Thyroid gland (tissue), 4 donors: ENCODE measurements at places on chromosomes 4 and X. TPM values are rescaled to one million over a fixed set of nuclear protein-coding genes. Genes with fewer than 3 reads are reported as not detected.

CXCL1 gene
- not detected for total RNA-seq

GRCh38 chr4:5018096-5018495 lies 1.2 kb downstream of the CYTL1 start:
- no peaks in the 10 kb centered on the region for H3K27me3 ChIP-seq
- no peak overlapping the region for H3K4me3 ChIP-seq
- no peak overlapping the region for H3K27ac ChIP-seq
- H3K4me1 ChIP-seq, result no peaks in the 10 kb centered on the region

GRCh38 chr4:166981847-166982246 lies 252.4 kb downstream of the SPOCK3 start:
- no peaks in the 10 kb centered on the region for H3K27me3 ChIP-seq
- H3K27ac ChIP-seq, result no peak overlapping the region
- H3K36me3 ChIP-seq, result no peaks in the 10 kb centered on the region
- no peak for DNase-seq

GRCh38 chr4:74559853-74560252 lies 114.9 kb downstream of the AREG start:
- no peak overlapping the region for H3K4me3 ChIP-seq
- no peaks in the 10 kb centered on the region for H3K36me3 ChIP-seq
- no peak overlapping the region for H3K27ac ChIP-seq
- H3K4me1 ChIP-seq, result no peaks in the 10 kb centered on the region

DNA sequence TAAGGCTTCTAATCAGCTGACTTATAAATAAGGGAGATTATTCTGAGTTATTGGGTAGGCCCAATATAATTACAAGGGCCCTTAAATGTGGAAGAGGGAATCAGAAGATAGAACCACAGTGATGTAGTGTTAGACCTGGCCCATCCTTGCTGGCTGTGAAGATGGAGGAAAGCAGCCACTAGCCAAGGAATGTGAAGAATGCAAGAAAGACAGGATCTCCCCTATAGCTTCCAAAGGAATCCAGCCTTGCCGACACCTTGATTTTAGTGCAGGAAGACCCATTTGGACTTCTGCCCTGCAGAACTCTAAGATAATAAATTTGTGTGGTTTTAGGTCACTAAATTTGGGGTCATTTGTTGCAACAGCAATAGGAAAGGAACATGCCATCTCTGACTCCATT lies 150.6 kb downstream of the SPATA18 start:
- H3K36me3 ChIP-seq, result no peaks in the 10 kb centered on the region
- no peak overlapping the region for H3K27ac ChIP-seq
- H3K4me1 ChIP-seq, result no peaks in the 10 kb centered on the region

ADH1A gene
- total RNA-seq, result not detected

PNMA6F gene
- total RNA-seq, result not detected

GRCh38 chr4:184514121-184514988 lies 40.0 kb upstream of the IRF2 start:
- no peaks in the 10 kb centered on the region for H3K4me1 ChIP-seq
- no peaks in the 10 kb centered on the region for H3K27me3 ChIP-seq
- no peak overlapping the region for H3K27ac ChIP-seq
- no peaks in the 10 kb centered on the region for H3K36me3 ChIP-seq

GRCh38 chr4:179662522-179662921 lies 2220.3 kb upstream of the AGA start:
- H3K4me1 ChIP-seq, result no peaks in the 10 kb centered on the region
- no peaks in the 10 kb centered on the region for H3K36me3 ChIP-seq
- no peaks in the 10 kb centered on the region for H3K27me3 ChIP-seq
- no peak overlapping the region for H3K27ac ChIP-seq
- DNase-seq, result no peak

GRCh38 chrX:65196758-65197360 lies 220.6 kb upstream of the ZC4H2 start:
- no peaks in the 10 kb centered on the region for H3K36me3 ChIP-seq

IL15 gene
- 25.3 TPM for total RNA-seq

DNA sequence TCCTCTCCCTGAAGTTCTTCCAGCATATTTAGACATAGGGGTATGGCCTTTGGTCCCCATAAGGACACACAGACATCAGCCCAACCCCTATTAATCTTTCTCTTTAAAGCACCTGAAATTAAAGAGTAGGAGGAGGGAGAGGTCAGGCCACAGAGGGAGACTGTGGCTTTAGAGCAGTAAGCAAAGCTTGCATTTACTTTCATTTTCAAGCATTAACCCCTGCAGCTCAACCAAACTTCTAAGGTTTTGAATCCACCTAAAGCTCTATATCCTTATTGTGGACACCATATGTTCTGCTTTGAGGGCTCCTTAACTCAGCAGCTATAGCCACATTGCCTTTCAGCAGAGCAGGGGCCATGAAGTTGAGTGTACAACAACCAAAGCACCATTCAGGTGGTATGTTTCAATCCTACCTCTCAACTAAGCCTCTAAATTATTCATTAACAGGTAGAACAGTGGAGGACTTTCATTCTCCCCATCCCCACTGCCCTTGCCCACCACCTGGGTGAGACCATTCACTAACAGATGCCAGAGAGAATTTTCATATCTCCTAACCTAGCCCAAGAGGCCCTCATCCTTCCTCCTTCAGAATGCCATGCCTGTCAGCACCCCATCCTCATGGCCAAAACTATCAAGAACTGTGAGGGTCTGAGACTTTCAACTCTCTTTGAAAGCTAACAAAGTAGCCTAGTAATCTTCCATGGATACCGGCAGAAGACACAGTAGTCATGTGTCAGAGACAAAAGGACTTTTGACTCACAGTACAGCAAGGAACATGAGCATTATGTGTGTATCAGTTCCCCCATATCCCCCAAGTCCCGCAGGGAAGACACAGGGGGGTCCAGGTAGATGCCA lies 20.8 kb downstream of the LIN54 start:
- H3K4me1 ChIP-seq, result no peaks in the 10 kb centered on the region
- no peak for DNase-seq
- H3K4me3 ChIP-seq, result no peak overlapping the region
- no peaks in the 10 kb centered on the region for H3K36me3 ChIP-seq

- no peak overlapping the region for H3K27ac ChIP-seq
- H3K4me1 ChIP-seq, result peaks cover 8% of the 10 kb centered on the region
- no peak for DNase-seq
- no peaks in the 10 kb centered on the region for H3K27me3 ChIP-seq
These were observed 155.5 kb downstream of the EMCN start for GRCh38 chr4:100362366-100362765.

EFHC2 gene
- total RNA-seq, result 8.6 TPM

DNA sequence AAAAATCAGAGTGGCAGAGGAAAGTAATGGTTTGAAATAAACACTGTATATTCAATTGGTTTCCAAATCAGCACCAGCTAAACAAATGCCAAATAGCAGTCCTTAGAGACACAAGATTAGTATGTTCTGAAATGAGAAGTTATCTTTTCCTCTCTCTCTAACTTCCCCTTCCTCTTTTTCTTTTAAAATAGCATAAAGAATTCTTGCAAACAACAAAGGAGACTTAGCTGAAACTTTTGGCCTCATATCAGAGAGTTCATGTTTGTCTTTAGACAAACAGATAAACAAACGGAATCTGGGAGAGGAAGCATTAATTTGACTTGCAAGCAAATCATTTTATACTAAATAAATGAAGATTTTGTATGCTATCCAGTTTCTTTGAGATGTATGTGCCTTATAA lies 399.0 kb downstream of the GBA3 start:
- no peaks in the 10 kb centered on the region for H3K36me3 ChIP-seq
- no peak overlapping the region for H3K27ac ChIP-seq
- no peaks in the 10 kb centered on the region for H3K4me1 ChIP-seq
- no peak for DNase-seq
- no peaks in the 10 kb centered on the region for H3K27me3 ChIP-seq

DNA sequence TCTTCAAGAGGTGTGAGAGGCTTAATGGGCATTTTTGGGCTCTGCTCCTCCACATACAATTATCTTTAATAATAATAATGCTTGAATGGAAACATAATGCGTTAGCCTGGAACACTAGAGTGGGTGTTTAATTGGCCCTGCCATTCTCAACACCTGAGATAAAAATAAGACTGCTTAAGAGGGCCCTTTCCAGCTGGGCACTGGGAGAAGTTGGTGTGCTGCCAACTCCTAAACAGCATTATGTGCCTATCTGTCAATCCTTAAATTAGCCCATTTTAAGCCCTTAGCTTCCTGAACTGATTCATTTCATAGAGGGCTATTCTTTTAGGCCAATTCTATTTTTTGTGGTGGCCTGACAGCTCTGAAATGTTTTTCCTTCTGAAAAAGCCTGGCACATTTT lies 211.1 kb upstream of the ZIC3 start:
- no peak for DNase-seq
- H3K4me3 ChIP-seq, result no peak overlapping the region
- no peak overlapping the region for H3K27ac ChIP-seq
- no peaks in the 10 kb centered on the region for H3K4me1 ChIP-seq
- no peaks in the 10 kb centered on the region for H3K27me3 ChIP-seq

PRRG1 gene
- total RNA-seq, result 23.7 TPM

- H3K4me1 ChIP-seq, result no peaks in the 10 kb centered on the region
- H3K27ac ChIP-seq, result no peak overlapping the region
- no peak for DNase-seq
- no peaks in the 10 kb centered on the region for H3K27me3 ChIP-seq
- H3K4me3 ChIP-seq, result no peak overlapping the region
These were observed 95.4 kb upstream of the ADRA2C start for GRCh38 chr4:3670521-3671519.

DNA sequence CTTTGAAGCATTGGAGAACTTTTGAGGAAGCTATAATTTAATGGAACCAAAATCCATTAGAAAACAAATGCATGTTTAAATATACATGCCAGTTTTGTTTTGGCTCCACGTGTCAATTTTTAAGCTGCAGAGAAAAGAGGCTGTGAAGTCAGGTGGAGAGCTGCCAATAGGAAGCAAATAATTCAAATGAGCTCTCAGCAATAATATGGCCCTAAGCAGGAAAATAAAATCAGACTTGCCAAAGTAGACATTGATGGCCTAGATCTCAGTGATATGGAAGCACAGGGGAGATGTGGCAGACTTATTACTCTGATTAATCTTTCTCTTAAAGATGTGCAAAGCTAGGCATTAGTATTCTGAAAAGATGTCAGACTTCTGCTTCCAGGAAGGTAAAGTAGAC lies 769.8 kb upstream of the NDST4 start:
- no peak for DNase-seq
- H3K27ac ChIP-seq, result no peak overlapping the region
- H3K36me3 ChIP-seq, result no peaks in the 10 kb centered on the region
- H3K27me3 ChIP-seq, result no peaks in the 10 kb centered on the region
- no peak overlapping the region for H3K4me3 ChIP-seq

- no peak for DNase-seq
- no peaks in the 10 kb centered on the region for H3K27me3 ChIP-seq
- H3K4me1 ChIP-seq, result peaks cover 7% of the 10 kb centered on the region
- no peaks in the 10 kb centered on the region for H3K36me3 ChIP-seq
- H3K4me3 ChIP-seq, result no peak overlapping the region
These were observed 7.9 kb downstream of the SPON2 start for GRCh38 chr4:1164444-1164843.

GRCh38 chr4:72525938-72526337 lies 43.1 kb downstream of the ADAMTS3 start:
- H3K27ac ChIP-seq, result no peak overlapping the region
- no peaks in the 10 kb centered on the region for H3K27me3 ChIP-seq
- H3K36me3 ChIP-seq, result no peaks in the 10 kb centered on the region
- DNase-seq, result peak; percentile 77
- no peak overlapping the region for H3K4me3 ChIP-seq

DNA sequence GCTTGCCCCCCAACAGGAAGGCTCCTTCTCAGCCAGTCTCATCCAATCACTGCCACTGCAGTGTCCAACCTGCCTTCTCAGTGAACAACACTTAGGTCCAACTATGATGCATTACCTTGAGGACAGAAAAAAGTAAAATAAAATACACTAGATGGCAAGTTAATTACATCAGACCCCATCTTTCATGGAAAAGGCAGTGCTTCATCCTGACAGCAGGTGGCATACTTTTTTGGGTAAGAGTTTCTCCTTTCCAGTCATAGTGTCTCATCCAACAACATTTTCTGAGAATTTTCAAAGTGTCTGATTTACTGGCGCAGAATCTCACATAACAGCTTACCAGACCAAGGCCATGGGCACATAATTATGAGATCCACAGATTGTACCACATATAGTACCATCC lies 1742.8 kb downstream of the PCDH7 start:
- no peak overlapping the region for H3K27ac ChIP-seq
- no peaks in the 10 kb centered on the region for H3K27me3 ChIP-seq
- DNase-seq, result no peak
- H3K36me3 ChIP-seq, result no peaks in the 10 kb centered on the region
- H3K4me3 ChIP-seq, result no peak overlapping the region
